ENCODE measurements at places on chromosomes 5 and 9. TPM values are rescaled to one million over a fixed set of nuclear protein-coding genes. Genes with fewer than 3 reads are reported as not detected.

PCDHB9 gene
- total RNA-seq = not detected

FOXD1 gene
- 0.55 TPM for total RNA-seq

MGAT4B gene
- total RNA-seq = 108 TPM

SPINK1 gene
- total RNA-seq = not detected

AQP7 gene
- total RNA-seq = not detected

SLC4A9 gene
- 0.56 TPM for total RNA-seq

IFNA13 gene
- total RNA-seq = not detected

TUBB4B gene
- 128 TPM for total RNA-seq

MUSK gene
- total RNA-seq = not detected

RELL2 gene
- total RNA-seq = 14.6 TPM

SPATA31E1 gene
- not detected for total RNA-seq

PRRX2 gene
- 3.3 TPM for total RNA-seq

SFXN1 gene
- 150 TPM for total RNA-seq

All from activated T-cell treated with anti-CD3 and anti-CD28 coated beads, Interleukin-2, amount 50 U/mL, for 72 hours (primary cell).